ENCODE measurements at places on chromosomes 12 and 14.
A peak's percentile ranks its signal among the peaks of the same experiment; 100 is the strongest.

DNA sequence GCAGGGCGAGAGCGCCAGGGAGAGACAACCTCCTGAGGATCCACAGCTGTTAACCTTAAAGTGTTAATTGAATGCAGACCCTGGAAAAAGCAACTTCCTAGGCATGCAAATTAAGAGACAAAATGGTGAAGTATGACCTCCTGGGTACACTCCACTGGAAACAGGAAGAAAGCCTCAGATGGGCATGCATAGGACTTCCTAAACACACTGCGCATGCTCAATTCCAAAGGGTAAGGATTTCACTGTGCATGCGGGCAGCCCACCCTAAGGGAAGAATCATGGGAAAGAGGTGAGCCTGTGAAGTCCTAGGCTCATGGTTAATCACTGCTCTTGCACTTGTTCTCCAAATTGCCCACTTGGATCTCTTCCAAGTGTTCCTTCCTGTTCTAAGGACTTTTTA is 80.5 kb upstream of the CAPRIN2 start:
- no peak for DNase-seq

DNA sequence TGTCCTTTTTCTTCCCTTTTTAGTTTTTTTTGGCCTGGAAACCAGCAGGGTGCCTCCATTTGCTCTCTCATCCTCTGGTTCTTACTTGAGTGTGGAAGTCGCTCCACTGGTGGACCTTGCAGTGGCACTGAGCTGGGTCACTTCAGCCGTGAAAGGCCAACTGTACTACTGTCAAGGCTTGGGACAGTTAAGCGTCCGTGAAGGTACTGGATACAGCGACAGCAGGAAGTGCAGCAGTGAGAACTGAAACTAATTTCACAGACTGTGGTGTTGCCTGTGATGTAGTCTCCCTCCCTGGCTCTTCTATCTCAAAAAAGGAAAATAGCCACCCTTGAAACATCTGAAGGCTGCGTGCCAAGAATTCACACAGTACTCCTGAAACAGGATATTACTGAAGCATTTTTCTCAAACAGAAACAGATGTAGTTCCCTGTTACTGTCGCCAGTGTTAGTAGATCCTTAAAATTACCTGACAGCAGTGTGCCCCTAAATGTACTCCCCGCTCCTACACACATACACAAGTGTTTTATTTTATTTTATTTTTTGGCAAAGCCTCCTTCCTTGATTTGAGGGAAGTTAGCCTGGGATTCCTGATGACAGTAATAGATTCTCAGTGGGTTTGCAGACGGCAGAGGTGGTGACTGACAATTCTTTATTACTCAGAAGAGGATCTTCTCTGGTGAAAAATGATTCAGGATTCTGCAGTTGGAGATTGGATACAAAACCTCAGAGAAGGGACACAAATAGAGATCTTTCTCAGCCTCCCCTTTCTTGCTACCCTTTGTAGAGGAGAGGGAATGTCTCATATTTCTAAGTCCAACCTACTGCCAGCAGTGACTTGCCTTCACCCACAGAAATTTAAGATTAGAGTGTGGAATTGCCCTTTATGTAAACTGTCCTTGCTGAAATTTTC is 4.4 kb downstream of the SUSD6 start:
- peak; percentile 84 for DNase-seq

DNA sequence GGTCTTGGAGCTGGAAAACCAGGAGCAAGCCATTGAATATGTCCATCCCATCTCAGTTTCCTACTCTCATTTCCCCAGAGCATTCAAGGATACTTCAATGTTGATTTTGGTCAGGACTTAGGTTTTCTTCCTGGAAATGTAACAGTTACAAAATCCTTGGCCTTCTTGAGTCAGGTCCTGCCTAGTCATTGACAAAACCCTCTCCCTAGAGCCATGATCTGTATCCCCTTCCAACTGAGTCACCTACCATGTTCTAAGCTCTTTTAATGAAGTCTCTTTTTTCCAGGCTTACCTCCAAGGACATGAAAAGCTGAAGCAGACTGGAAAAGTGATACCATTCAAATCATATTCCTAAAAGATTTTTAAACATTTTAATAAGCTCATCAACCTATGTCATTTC is 549.2 kb downstream of the GALC start:
- DNase-seq, result no peak

DNA sequence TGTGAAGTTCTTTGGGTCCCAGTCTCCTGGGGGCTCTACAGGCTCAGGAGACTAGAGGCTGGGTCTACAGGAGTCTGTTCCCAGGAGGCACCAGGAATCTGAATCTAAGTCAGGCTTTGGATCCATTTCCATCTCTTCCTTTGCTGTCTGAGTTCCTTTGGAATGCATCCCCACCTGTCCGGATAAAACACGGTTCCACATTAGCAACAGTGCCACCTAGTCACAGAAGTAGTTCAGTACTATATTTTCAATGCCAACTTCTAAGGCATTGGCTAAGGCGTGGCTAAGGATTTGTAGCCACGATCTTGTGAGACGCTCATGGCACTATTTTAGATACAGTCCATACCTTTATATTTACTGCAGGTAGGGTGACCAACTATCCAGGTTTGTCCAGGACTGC is 15.1 kb downstream of the ZC2HC1C start:
- no peak for DNase-seq

DNA sequence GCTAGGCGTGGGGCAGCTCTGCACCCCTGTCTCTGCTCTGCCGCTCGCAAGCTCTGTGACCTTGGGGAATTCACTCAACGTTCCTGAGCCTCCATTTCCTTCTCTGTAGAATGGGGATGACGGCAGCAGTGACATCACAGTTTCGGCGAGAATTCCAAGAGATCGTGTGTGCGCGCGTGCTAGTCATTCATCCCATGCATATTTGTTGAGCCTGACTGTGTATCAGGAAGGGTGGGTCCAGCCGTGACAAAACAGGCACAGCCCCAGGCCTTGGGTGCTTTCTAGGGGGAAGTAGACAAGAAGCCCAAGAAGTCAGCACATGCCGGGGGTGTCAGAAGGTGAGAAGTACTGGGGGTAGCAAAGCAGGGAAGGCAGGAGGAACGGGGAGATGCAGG is 145.6 kb upstream of the NCOR2 start:
- DNase-seq, result no peak

DNA sequence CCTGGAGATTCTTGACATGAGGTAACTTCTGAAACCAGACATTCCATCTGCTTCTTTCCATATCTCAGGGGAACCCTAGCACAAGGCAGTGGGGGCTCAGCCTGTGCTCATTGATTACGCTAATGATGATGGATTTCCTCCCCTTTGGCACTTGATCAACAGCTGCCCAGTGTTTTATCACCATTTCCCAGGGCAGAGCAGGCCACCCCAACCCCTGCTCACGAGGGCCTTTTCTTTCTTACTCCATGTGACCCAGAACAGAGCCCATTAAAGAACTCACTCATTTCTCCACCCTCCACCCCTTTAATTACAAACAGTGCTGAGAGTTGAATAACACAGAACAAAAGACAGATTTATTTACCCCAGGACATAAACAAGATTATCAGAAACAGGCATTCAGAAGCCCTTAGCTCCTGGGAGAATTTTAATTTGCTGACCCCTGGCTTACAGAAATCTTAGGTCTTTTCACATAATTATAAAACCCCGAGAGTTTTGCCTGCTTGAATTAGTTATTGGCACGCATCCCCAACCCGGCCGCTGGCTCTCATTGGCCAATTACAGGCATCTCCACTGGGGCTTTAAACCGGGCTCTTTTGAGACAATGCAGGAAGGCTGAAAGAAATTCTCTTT is 32.0 kb upstream of the CCDC60 start:
- DNase-seq, result no peak

- peak; percentile 23 for DNase-seq
These were observed 35.2 kb upstream of the KITLG start for GRCh38 chr12:88615490-88615889.

DNA sequence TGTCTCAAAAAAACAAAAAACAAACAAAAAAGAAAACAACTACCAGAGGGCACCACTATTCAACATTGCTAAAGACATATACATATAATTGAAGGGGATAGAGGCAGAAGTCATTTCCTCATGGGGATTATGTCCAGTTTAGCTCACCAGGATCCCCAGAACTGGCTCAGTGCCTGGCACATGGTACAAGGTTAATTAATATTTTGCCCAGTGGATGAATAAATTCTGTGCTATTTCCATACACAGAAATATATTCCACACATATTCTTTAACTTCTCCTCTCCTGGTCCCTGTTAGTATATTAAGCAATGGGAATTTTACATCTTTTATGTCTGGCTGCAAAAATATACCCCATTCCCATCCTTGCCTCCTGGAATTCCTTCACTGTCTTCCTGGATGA is 6.7 kb downstream of the FOS start:
- no peak for DNase-seq

GRCh38 chr14:79248126-79248525 is 963.2 kb downstream of the DIO2 start:
- no peak for DNase-seq

- no peak for DNase-seq
These were observed 32.0 kb upstream of the CCND2 start for GRCh38 chr12:4241592-4241991.

- no peak for DNase-seq
These were observed 26.2 kb upstream of the PAWR start for GRCh38 chr12:79717006-79717405.

GRCh38 chr12:54824402-54824801 is 29.9 kb upstream of the MUCL1 start:
- DNase-seq, result no peak

- DNase-seq, result no peak
These were observed 213.9 kb downstream of the EGLN3 start for GRCh38 chr14:33736979-33737378.

DNA sequence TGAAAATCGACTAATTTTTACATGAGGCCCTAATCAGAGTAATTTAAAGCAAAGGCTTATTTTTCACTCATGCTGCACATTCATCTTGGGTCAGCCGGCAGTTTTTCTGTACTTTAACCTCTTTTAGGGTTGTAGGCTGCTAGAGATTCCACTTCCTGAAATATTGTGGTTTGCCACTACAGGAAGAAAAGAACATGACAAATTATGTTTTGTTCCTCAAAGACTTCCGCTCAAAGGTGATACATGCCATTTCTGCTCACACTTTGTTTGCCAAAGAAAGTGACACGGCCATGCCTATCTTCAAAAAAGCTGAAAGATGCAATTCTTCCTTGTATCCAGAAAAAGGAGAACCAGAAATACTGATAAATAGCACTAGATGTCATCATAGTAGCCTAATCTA is 183.4 kb upstream of the PPFIA2 start:
- DNase-seq, result no peak

- peak; percentile 39 for DNase-seq
These were observed 50.7 kb downstream of the A2M start for GRCh38 chr12:9064815-9065606.

DNA sequence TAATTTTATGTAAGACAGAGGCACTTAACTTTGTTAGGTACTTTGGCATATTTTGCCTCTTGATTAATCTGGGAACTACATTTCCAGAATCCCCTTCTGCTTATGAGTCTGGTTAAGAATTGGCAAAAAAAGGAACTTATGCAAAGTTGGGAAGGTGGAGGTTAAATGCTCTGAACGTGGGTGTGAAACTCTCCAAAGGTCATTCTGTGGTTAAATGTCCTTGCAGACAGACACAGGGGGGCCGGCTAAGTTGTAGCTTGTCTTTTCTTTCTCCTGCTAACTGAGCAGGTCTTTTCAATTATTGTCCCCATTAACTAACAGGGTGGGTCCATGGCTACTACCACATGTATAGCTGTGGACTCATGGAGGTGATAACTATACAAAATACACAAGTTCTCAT is 248.6 kb upstream of the NOVA1 start:
- DNase-seq, result no peak

GRCh38 chr12:127886827-127887226 is 380.1 kb upstream of the TMEM132C start:
- DNase-seq, result no peak

- DNase-seq, result no peak
These were observed 18.1 kb downstream of the BCL11B start for GRCh38 chr14:99253890-99254289.

GRCh38 chr14:86575141-86575540 is 1045.2 kb downstream of the FLRT2 start:
- DNase-seq, result peak; percentile 8

DNA sequence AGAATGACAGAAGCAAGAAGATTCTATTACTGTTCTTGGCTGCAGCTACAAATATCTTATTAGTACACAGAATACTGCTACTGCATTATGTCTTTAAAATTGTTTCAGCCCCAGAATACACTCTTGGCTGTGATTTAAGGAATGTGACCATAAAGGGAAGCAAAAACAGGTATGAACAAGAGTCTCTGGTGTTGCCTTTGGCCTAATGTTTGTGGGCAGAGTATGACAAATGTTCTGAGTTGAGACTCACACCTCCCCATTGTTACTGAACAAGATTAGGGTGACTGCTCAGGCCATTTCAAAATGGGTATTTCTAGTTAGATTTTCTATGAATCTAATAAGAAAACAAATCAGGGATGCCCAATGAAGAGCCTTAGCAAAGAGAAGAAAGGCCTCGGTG is 28.5 kb downstream of the TTC6 start:
- DNase-seq, result no peak

DNA sequence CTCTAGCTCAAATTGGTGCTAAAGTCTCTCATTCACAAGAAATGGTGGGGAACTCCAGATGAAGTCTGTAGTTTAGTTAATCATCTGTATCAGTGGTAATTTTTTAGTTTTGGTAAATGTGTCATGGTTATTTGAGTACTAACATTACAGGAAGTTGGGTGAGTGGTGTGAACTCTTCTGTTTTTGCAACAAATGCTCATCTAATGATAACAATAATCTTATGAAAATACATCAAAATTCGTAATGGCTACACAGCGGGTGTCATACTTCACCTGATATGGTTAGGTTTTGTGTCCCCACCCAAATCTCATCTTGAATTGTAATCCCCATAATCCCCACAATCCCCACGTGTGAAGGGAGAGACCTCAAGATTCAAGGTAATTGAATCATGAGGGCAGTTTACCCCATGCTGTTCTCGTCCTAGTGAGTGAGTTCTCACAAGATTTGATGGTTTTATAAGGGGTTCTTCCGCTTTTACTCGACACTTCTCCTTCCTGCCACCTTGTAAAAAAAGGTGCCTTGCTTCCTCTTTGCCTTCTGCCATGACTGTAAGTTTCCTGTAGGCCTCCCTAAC is 209.3 kb upstream of the FOXN3 start:
- no peak for DNase-seq

- DNase-seq, result no peak
These were observed 182.4 kb upstream of the CCND2 start for GRCh38 chr12:4091016-4091743.

DNA sequence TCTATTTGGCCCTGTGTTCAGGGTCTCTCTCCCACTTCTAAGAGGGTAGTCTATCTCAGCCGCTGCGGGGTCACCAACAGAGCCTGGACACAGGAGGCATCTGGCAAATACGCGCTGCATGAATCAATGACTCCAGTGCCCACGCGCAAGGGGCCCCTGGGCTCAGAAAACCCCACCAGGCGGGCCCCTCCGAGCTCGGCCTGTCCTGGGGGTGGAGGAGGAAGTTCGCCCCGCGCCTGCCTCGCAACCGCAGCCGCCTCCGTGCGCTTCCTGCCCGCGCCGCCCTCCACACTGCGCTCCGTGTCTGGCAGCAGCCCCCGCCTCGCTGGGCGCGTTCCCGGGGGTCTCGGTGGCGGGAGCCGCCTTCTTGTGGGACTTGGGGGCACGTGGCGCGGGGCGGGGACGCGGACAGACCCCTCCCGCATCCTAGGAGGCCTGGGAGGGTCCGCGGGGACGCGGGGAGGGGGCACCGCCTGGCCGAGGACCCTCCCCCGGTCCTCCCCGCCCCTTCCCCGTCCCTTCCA is 811 bp upstream of the FBRSL1 start:
- DNase-seq, result no peak

GRCh38 chr14:22226381-22226780 is 362.6 kb downstream of the DAD1 start:
- no peak for DNase-seq

- DNase-seq, result no peak
These were observed 16.8 kb upstream of the SDR39U1 start for GRCh38 chr14:24459331-24459730.

Measured in AG10803 (cell line).